HAP-1 (cell line): ENCODE measurements at places on chromosomes 4 and X.

DNA sequence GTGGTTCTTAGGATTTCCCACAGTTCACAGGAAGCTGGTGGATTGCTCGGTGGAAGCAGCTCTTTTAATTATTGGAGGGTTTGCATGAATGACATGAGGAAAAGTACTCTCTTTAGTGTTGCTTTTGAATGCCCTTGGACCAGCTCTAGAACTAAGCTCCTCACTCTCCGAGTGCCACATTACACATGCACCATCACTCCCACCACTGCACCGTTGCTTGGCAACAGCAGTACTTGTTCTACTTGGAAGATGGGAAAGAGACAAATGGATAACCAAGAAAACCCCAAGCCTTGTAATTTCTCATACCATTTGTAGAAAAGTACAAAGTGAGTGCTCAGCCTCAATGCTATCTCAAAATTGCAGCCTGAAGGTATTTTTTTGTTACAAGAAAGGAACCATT lies 620.2 kb upstream of the BOD1L1 start:
- DNase-seq, result no peak

GRCh38 chr4:141119071-141119470 lies 14.2 kb downstream of the RNF150 start:
- no peak for DNase-seq

DNA sequence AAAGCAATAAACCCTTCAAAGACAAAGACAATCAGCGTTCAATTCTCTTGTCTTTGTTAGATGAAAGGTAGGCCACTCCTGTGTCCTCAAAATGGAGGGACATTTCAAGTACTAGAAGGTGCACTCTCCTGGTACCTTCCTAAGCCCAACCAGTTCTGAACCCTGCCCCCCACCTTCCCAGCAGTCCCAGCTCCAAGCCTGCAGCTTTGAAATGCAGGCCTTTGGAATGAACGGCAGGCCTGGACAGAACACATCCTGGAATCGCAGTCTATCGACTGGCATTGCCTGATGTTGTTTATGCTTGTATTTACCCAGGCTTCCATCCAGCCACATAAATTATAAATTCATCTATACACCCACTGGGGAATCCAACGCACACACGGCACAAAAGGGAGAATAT lies 47.4 kb downstream of the RASGEF1B start:
- DNase-seq, result no peak

- DNase-seq, result no peak
Measured at GRCh38 chr4:26331380-26331950, 10.7 kb downstream of the RBPJ start.

GRCh38 chrX:47621851-47622250 lies 2.2 kb upstream of the SYN1 start:
- no peak for DNase-seq

DNA sequence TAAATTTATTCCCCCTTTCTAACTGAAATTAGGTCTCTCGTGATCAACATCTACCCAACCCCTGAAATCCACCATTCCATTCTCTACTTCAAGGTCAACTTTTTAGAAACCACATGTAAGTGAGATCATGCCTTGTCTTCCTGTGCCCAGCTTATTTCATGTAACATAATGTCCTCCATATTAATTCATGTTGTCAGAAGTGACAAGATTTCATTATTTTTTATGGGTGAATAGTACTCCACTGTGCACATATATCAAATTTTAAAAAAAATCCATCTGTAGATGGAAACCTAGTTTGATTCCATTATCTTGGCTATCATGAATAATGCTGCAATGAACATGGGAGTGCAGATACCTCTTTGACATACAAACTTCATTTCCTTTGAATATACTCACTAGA lies 1.5 kb downstream of the PPID start:
- DNase-seq, result no peak

DNA sequence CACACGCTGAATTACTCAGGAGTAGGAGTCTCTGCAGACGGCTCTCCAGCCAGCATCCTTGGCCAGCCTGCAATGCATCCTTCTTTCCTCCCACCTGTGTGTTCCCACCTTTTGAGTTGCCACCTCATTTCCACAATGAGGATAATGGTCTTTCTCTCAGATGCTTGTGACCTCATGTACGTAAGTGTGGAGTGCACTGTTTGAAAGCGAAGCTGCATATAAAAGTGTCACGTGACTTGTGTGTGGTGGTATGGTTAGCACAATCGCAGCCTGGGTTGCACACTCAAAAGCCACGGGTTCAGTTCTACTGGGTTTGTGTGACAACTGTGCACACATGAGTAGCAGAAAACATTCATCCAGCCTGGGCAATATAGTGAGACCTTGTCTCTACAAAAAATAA lies 12.0 kb upstream of the MFAP3L start:
- DNase-seq, result no peak

DNA sequence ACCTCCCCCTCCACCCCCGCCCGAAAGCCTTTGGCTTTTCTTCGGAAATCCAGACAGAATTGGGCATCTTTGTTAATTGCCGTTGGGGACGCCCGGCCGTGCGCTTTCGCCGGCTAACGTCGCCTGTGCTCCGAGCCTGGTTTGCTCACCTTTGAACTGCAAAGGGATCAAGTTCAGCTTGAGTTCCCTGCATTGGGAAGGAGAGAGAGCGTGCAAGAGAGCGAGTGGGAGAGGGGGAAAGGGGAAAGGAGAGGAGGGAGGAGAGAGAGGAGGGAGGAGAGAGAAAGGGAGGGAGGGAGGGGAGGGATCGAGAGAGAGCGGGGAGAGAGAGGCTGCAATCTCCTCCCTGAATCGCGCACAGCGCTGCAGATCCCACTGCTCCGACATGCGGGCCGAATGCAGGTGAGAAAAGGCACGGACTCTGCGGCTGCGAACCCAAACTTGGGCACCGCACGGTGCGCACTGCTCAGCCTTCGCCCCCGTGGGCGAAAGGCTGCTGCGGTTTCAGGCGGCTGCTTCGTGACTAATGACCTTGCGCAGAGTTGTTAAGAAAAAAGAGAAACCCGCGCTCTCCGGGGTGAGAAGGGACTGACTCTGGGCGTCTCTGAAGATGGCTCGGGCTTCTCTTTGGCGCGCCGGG lies at the start of gene PCDH7:
PCDH7 (plus strand) TSS at position 349 of the 640 bp plus-strand sequence. CDS start 1,054 bp downstream, outside the sequence.
- DNase-seq, result peak; percentile 56

DNA sequence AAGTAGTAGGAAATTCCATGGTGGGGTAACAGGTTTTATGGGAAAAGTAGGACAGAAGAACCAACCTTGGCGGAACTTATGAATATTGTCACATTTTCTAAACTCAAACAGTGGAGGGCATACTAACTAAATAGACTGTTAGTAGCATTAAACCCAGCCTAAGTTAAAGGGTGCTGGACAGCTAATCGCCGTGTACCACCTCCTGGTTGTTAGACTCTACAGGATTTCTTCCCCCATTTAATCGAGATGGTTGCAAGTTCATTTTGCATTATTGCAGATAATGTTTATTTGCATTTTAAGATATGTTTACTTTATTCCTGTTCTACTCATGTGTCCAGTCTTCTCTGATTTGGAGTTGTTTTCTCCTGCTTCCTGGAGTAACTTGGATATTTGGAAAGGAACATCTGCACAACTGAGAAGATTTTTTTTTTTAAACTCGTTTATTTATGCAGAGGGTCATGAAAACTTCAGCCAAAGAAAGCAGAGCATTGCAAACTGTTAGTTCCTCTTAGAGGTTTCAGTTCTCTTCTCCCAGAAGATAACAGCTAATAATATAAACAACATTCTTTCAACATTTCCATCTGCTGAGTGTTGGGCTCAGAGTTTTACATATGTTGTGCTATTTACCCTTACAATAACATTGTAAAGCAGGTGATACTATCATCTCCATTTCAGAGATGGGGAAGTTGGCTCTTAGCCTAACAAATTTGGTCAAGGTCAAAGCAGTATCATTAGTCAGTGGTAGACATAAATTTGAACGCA lies 51.5 kb upstream of the TBC1D9 start:
- no peak for DNase-seq

DNA sequence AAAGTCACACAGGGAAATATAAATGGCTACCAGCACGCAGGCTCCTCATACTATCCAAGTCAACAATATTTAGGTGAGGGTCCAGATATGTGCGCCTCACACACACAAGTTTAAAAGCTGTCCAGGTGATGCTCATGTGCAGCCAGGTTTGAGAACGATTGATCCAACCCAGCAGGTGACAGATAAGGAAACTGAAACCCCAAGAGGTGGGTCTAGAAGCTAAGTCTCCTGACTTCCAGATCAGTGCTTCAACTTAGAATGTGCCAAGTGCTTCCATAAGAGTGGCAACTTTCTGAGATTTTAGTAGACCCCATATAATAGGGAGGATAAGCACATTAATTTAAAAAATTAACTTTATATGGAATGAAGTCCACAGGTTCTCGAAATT lies 54.4 kb upstream of the NAP1L5 start:
- DNase-seq, result no peak

DNA sequence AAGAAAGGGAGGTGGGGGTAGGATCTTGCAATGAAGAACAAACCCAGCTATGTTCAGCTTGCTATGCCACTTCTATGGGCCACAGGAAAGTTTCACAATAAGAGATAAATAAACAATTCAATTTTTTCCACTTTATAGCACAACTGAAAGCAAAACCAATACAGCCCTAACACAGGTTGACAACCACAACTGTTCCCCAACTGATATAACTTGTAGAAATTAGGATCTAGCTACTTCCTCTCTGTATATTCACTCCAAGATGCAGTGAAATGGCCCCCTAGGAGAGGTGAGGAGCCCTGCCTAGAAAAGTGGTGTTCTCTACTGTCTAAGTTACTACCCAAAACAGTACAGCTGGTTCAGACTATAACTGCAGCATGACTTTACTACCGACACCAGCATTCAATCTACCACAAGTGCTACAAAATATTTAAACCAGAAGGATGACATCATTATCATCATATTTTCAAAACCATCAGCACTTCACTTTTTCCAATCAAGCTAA lies 77.0 kb downstream of the FBXW7 start:
- DNase-seq, result no peak

DNA sequence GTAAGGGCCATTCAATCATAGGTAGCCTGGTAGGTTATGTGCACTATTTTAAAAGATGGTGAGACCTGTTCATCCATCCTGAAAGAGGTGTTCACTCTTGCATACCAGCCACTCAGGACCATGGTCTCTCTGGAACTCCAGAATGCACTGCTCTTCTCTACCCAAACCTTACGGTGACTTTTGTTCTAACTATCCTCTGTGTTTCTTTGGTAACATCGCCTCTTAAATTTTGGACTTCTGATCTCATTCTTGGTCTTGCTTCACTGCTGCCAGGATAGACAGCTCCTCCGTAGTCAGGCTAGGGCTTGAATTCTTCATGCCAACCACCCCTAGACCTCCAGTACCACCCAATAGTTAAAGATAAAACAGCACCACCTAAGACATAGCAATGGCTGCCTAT lies 346.3 kb upstream of the GALNT7 start:
- DNase-seq, result no peak

GRCh38 chrX:63657821-63658220 lies 127.2 kb downstream of the ARHGEF9 start:
- no peak for DNase-seq

GRCh38 chr4:93827272-93827947 lies 1.1 kb upstream of the ATOH1 start:
- DNase-seq, result no peak

DNA sequence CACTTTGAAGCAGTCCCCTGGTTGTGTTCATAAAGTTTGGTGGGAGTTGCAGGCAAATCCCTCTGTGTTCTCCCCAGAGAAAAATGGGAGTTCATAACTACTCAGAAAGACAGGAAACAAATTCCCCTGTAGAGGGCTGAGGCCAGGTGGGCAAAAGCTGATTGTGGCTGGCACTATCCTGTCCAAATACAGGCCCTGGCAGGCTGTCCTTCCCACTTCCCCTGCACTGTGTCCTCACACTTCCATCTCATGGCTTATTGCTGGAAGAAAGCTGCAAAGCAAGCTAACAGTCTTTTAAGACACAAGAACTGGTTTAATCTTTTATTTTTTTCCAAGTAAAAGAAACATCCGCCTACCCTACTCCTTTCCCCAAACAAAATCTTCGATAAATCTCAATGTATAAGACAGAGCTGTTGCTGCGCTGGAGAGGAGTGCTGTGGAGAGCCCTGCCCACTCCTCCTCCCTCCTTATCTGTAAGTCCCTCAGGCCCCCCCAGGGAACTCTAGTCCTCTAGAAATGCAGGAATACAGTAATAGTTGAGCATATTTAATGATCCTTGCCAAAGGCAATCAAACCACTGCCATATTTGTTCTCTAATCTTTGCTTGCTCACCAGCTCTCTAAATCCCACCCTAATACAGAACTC lies 14.0 kb downstream of the TAPT1 start:
- DNase-seq, result no peak

GRCh38 chr4:68434836-68435235 lies 12.4 kb upstream of the TMPRSS11E start:
- no peak for DNase-seq

GRCh38 chrX:102652031-102652688 lies 877 bp downstream of the GPRASP1 start:
- DNase-seq, result no peak

- no peak for DNase-seq
Measured at GRCh38 chr4:41185614-41186592, 28.4 kb downstream of the APBB2 start.
